ENCODE measurements at places on chromosomes 2 and 18.

DNA sequence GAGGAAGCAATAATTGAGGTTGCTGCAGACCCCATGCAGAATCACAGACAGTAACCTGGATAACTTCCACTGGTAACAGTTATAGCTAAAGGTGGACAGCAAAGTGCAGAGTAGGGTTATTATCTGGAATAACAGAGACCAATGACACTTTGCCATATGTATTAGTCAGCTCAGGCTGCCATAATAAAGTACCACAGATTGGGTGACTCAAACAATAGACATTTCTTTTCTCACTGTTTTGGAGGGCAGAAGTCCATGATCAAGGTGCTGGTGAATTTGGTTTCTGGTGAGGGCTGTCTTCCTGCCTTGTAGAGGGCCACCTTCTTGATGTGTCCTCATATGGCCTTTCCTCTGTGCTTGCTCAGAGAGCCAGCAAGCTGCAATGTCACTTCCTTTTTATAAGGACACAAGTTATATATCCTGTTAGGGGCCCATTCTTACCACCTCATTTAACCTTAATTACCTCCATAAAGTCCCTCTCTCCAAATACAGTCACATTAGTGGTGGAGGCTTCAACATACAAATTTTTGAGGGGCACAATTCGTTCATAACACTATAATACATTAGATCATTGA lies 191.0 kb upstream of the LRP1B start:
- DNase-seq = no peak

GRCh38 chr18:2881088-2881839 lies 34.5 kb downstream of the EMILIN2 start:
- DNase-seq = no peak

- DNase-seq = no peak
Observed at GRCh38 chr2:5692561-5693286, 540 bp downstream of the SOX11 start.

DNA sequence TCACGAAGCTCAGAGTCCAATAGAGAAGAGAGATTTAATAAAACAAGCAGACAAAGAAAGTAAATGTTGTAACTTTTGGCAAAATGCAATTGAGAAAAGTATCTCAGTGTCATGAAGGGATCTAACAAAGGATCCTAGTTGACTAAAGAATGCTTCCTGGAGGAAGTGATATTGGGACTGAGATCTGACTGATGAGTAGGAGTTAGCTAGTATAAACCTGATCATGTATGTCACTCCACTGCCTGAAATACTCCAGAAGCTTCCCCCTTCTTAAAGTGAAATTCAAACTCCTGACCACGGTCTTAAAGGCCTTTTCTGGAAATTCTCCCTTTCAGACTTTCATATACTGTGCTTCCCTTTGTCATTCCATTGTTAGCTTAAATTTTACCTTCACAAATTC lies 1102.4 kb upstream of the ZEB2 start:
- DNase-seq = no peak

GRCh38 chr18:41647914-41648313 lies 307.1 kb upstream of the PIK3C3 start:
- no peak for DNase-seq

DNA sequence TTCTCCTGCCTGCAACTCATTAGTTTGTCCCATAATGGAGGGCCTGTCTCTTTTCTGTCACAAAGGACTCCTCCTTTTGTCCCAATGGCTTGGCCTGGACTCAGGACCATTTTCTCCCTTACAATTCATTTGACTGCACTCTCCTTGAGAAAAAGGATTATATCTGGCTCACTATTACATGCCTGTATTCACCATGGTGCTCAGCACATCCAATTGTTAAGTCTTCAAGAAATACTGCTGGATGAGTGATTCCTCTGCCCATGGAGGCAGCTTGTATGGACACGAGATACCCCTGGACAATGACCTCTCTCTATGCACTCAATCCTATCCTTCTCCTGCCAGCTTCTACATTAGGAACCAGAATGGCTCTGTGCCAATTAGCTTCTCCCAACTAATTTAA lies 47.0 kb downstream of the CHST9 start:
- DNase-seq = no peak

- no peak for DNase-seq
Observed at GRCh38 chr18:44246001-44246400, 434.7 kb upstream of the SETBP1 start.

GRCh38 chr18:74256190-74256589 lies 35.6 kb downstream of the CYB5A start:
- no peak for DNase-seq

DNA sequence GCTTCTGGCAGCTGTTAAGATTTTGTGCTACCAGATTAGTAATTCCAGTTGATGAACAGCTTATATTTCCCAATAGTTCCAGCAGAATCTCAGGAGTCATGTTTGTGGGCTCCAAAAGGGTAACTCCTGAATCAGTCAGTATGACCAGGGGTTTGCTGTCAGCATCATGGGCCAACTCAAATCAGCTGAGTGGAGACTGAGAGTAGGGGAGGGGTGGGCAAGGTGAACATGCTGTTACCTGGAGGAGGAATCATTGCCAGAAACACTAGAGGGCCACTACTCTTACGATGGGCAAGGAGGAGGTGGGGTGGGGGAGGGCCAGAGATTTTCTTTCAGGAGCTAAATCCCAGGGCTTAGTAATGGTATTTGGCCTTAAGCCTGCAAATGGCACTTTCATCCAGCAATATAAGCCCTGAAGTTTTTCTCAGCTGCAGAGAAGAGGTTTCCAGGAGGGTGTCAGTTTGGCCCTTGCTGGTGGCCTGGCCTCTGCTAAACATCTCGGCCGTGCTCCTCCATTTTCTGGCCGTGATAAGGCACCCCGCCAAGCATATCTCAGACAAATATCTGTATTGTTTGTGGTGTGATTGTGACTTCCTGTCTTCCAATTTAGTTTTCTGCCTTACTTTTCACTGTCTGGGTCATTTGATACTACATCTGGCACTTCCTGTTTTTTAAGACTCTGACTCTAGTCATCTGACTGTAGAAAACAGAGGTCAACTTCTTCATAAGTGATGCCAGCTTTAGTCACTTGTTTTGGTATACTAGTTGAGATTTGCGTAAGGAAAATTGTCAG lies 120.5 kb upstream of the CXCR4 start:
- no peak for DNase-seq

GRCh38 chr2:61469424-61470121 lies 1.3 kb downstream of the USP34 start:
- no peak for DNase-seq

DNA sequence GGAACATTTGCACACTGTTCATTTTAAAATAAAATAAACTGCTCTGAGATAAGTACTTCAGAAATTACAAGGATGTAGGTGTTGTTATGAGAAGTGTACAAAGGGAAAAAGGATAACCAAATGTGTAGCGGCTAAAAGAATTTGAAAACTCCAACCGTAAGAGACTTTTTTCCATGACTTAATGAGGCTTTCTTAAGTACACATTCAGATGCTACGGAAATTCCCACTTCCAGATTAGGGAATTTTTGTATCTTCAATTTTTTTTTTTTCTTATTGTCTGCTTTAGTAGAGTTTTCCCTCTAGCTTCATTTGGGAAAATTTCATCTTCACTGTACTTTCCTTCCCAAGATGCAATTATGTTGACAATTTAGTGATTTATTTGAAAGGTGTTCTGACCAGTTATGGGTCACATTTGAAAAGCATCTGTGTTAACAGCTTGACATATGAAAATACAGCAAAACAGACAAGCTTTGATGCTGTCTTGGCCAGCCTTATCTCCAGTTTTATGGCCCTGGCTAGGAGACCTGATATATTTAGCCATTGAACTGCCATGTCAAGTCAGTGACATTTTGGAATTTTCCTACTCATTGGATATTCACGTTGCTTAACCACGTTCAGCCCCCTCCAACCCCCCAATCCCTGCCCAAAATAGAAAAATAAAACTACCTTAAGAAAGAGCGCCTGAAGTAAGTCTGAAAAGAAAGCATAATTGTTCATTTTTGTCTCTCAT lies 105.6 kb downstream of the FEZ2 start:
- DNase-seq = no peak

GRCh38 chr2:240955306-240956170 lies 42.9 kb upstream of the SNED1 start:
- no peak for DNase-seq

DNA sequence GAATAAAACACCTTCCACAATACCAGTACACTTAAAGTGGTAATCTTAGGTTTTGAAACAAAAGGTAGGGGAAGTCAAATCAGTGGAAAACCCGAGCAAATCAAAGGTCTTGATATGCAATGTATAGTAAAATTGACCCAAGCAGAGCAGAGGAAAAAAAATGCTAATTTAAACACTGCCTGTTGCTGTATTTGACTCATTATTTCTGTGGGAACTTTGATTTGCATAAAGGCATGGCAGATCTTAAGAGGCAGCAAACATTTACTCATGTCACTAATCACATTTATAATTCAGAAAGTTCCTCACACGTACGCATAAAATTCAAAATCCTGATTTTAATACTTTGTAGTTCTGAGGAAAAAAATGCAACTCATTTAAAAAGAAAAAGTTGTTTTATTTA lies 64.4 kb downstream of the IKZF2 start:
- no peak for DNase-seq

GRCh38 chr2:229230911-229231310 lies 40.2 kb downstream of the PID1 start:
- no peak for DNase-seq

- DNase-seq = no peak
Observed at GRCh38 chr2:100110614-100111000, 31.8 kb downstream of the AFF3 start.

GRCh38 chr2:232653441-232653840 lies 20.0 kb downstream of the EFHD1 start:
- no peak for DNase-seq

DNA sequence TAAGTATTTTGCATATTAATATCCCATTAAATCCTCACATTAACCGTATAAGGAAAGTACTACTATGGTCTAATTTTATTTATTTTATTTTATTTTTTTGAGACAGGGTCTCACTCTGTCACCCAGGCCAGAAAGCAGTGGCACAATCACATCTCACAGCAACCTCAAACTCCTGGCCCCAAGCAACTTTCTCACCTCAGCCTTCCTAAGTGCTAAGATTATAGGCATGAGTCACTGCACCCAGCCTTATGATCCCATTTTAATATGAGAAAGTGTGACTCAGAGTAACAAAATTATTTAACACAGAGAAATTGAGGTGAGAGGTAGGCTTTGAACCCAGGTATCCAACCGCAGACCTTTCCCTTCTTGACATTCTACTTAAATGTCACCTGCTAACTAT lies 330.0 kb upstream of the POU3F3 start:
- DNase-seq = no peak

DNA sequence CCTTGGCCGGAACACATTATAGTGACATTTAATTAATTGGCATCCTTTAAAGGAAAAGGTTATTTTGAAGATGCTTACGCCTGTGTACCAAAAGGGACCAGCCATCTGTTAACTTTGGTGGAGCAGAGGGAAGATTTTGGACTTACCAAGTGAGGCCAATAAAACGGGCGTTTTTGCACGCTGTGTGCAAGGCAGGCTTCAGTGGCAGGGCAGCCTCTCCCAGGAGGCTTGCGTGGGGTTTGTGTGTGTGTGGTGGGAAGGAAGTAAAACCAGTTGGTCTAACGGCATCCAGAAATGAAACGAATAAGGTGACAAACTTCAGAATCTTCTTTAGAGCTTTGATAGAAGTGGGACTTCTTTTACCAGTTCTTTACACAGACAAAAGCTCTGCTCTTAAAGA lies 191.7 kb downstream of the PRKCE start:
- DNase-seq = no peak

GRCh38 chr2:212535996-212536816 lies 2.4 kb downstream of the ERBB4 start:
- no peak for DNase-seq

DNA sequence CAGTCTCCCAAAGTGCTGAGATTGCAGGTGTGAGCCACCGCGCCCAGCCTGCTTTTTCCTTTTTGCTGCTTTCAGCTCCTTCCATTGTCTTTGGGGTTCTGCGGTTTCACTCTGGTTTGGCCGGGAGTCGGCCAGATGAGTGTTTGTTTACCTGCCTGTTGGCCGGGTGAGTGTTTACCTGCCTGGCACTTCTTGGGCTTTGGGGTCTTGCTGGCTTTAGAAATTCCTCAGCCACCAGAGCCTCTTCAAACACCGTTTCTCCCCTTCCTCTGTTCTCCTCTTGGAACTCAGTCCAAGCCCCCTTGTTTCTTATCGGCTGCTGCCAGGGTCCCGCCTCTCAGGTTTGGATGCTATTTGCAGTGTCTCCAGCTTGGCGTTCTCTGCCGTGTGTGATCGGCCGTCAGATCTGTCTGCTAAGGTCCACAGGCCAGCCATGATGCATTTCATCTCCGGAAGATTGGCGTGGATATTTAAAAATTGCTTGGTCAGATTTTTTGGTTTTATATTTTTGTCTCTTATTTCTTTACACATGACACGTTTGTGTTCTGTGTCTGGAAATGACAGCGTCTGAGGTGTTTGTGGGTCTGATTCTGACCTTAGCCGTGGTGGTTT lies 14.2 kb upstream of the GAL3ST2 start:
- DNase-seq = no peak

- DNase-seq = no peak
Observed at GRCh38 chr2:583666-584065, 93.5 kb downstream of the TMEM18 start.

DNA sequence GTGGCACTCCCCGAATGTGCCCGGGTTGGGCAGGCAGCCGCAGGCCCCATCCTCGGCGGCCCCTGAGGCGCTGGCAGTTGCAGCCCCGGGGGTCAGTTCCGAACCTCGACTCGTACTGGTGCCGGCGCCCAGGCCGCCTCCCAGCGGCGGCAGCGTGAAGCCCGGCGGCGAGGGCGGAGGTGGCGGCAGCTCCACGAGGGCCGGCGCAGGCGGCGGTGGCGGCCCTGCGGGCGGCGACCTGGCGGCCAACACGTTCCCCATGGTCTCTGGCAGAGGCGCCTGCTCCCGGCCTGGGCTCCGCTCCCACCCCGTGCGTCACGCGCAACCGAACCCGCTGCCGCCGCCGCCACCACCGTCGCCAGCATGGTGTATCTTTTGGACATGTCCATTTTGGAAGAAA lies 196.3 kb downstream of the CCDC74A start:
- DNase-seq = no peak

- no peak for DNase-seq
Observed at GRCh38 chr2:178363252-178363651, 87.7 kb downstream of the PRKRA start.

DNA sequence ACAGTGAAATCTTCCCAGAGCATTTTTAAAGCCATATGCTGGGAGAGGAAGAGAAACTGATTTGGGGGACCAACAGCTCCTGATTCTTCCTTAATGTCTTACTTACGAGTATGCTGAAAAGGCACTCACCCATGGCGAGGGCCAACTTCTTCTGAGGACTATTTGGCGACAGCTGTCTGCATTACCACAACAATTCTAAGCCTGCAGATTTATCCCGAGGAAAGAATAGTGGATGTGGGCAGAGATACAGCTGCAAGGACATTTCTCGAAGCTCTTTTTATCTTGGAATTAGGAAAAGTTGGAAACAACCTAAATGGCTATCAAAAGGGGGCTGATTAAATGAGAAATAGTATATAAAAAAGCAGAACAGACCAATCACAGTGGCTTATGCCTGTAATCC lies 40.3 kb upstream of the FHL2 start:
- no peak for DNase-seq

- DNase-seq = no peak
Observed at GRCh38 chr2:68807821-68808266, 63.4 kb downstream of the BMP10 start.
